ENCODE measurements at places on chromosomes 3 and 15.

GRCh38 chr3:46414739-46415138 is 7.7 kb downstream of the CCRL2 start:
- DNase-seq, result no peak

- DNase-seq, result no peak
These were observed 56.8 kb downstream of the NOX5 start for GRCh38 chr15:69071260-69071659.

DNA sequence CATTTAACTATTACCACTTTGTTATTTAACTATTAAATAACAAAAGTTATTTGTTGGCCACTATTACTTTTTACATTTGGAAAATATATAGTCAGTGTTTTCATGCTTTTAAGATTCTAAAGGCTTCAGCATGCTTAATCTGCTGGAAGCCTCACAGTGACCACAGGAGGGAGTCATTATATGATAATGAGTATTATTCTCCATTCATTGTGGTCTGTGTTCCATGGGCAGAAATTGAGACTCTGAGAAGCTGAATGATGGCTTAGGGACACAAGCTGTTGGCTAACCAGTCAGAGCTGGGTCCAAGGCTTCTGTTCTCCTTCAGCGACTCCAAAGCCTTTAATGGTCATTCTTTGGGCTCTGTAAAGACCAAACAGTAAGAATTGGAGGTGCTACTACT is 64.7 kb downstream of the BFSP2 start:
- DNase-seq, result no peak

- DNase-seq, result no peak
These were observed 339.6 kb downstream of the RORA start for GRCh38 chr15:60889491-60889890.

GRCh38 chr3:184693011-184693975 is 18.6 kb downstream of the MAGEF1 start:
- DNase-seq, result peak; percentile 70

DNA sequence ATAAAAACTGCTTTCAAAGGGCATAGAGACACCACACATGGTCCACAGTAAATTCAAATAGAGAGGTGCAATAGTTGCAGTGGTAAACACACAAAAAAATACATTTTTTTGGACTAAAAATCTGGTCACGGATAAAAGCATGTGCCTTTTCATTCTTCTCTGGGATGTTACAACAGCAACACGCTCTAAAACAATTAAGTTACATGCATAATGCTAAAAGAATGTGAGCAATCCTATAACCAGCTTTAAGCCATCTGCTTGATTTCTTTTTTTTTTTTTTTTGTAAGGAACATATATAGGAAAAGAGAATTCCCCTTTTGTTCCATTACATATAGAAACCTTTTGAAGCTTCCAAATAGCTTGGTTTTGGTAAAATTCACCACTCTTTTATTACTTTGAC is 20.0 kb downstream of the WNT5A start:
- no peak for DNase-seq

DNA sequence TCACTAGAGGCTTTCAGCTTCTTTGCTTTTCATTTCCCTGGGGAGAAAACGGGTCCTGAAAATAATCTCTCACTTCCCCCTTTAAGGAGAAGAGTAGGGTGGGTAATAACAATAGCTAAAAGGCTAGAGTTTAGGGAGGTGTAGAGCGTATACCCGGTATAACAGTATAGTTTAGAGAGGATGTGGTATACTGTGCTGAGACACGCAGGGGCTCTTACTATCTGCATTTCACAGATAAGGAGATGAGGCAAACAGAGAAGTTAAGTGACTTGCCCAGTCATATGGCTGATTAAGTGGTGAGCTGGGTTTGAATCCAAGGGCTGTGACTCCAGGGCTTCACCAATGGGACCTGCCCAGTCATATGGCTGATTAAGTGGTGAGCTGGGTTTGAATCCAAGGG is 15.0 kb upstream of the KCNMB3 start:
- DNase-seq, result no peak

GRCh38 chr3:9211155-9211950 is 38.1 kb downstream of the SRGAP3 start:
- no peak for DNase-seq

GRCh38 chr15:74343797-74344127 is 23.7 kb downstream of the CYP11A1 start:
- DNase-seq, result peak; percentile 47

- no peak for DNase-seq
These were observed 51.7 kb upstream of the CAPN7 start for GRCh38 chr3:15154326-15154725.

DNA sequence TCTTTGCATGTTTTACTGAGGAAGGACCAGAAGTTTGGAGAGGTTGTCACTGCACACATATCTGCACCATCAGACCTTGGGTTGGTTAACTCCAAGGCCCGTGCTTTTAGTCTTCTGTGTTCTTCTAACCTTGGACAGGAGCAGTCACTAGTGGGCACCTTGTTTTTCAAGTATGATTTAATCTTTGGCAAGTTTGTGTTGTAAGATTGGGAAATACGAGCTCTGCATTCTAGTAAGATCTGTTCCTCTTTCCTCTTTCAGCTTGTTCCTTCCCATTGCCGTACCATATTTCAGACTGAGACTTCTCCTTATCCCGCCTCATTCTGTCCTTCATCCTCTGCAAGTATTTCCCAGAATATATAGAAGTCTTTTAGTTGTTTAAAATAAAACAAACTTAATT is 5.1 kb downstream of the TMOD2 start:
- DNase-seq, result no peak

GRCh38 chr15:98815207-98815606 is 166.9 kb downstream of the IGF1R start:
- DNase-seq, result no peak

- no peak for DNase-seq
These were observed 42.9 kb downstream of the TNFAIP8L3 start for GRCh38 chr15:51051776-51052175.

- no peak for DNase-seq
These were observed 299.9 kb upstream of the MME start for GRCh38 chr3:154780263-154780662.

- no peak for DNase-seq
These were observed 138.9 kb downstream of the PDE8A start for GRCh38 chr15:85120351-85121113.

- DNase-seq, result no peak
These were observed 47.5 kb upstream of the AADACL2 start for GRCh38 chr3:151686257-151686656.

DNA sequence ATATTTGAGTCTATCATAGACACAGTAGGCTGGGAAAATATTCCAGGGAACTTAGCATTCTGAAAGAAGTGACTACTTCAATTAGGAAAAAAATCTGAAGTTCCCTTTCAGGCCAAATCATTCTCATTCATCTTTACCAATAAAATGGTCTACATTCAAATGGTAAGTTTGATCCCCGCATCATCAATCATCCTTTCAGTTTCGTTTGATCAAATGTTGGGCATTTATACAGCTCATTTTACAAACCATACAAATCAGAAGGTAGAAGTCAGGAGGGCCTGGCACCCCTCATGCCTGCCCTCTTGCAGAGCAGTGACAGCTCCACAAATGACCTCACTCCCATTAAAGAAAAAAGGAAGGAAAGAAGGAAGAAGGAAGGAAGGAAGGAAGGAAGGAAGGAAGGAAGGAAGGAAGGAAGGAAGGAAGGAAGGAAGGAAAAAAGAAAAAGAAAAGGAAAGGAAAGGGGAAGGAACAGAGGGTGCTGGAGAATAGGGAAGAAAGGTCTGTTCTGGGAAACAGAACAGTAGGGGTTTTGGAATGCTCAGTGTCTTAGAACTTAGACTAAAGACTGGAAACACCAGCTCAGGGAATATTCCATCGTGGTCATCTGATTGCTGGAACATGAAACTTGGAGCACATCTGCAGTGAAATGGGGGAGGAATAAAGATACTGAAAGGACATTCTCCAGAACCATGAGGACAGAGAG is 86.1 kb downstream of the XXYLT1 start:
- DNase-seq, result no peak

DNA sequence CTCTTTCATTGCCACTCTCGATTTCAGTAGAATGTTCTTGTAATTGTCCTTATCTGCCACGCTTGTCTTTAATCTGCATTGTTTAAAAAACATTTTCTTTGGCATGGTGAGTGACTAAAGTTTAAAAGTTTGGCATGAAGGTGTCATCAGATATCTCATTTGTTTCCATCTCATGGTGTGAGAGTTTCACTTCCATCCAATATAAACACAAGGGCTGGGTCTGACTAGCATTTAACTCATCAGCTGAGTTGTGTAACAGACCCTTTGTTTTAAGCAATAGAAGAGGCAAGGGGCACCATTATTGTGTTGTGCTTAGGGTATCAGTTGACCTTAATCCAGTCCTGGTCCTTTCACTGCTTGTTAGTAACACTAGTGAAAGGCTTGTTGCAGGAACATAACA is 49.9 kb upstream of the IL12A start:
- no peak for DNase-seq

- DNase-seq, result no peak
These were observed 61.9 kb upstream of the DCLK3 start for GRCh38 chr3:36826240-36826639.

DNA sequence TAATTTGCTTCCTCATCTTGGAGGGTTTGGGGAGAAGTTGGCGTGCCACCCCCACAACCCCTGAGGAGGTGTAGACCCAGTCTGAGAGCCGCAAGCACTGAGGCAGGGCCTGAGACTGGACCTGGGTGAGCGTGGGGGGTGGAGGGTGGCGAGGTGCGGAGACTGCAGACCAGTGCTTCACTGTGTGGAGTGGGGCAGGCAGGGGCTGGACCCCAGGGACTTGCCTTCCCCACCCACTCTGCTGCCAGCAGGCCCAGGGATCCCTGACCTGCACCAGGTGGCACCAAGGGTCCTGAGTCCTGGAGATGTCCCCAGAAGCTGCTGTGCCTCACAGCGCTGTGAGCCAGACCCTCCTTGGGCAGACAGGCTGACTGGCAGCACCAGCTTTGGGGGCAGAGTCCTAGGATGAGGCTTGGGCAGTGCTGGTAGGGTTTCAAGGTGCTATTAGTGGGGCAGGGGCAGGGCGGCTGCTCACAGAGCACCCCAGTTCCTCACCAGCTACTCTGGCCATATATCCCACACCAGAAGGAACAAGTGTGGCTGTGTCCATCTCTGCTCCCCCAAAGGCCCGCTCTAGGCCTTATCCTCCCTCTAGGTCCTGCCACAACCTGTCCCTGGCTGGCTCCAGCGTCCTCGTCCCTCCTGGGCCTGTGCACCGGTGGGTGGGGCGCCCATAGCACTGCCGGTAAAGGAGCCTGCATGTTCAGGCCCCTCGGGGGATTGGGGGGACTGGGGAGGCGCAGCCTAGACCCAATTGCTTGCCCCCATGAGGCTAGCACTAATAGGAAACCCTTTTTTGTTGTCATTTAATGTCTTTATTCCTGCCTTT is 11.8 kb downstream of the ZBTB47 start:
- no peak for DNase-seq

DNA sequence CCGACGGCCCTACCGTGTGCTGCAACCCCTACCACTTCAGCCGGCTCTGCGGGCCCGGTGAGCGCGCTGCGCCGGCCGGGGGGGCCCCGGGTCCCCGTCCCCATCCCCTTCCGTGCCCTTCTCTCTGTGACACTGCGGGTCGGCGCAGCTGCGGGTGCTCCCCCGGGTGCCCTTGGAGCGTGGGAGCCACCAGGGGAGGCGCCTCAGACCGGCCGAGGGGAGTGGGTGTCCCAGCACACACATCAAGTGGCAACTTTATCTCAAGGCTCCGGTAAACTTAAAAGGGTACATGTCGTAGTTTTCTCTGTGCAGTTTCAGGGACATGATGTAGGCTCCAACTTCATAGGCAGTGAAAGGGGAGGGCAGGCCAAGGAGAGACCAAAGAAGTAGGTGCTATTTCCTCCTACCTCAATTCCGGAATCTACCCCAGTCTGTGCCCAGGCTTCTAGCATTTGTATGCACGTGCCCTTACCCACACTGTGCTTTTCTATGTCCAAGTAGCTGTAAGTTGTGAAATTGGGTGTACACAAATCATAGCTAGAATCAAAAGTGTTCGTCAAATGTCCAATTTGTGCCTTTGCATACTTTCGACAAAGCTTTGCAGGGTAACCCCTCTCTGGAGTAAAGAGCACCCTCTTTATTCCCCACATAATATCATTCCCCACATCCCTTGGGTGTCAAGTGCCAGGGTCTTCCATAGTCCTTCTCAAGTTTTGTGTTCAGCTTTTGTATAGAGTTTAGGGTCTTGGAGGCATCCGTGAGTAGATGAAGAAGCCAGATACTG is 2.2 kb downstream of the SMAD6 start:
- DNase-seq, result no peak

GRCh38 chr3:115275896-115276295 is 128.8 kb upstream of the ZBTB20 start:
- no peak for DNase-seq

DNA sequence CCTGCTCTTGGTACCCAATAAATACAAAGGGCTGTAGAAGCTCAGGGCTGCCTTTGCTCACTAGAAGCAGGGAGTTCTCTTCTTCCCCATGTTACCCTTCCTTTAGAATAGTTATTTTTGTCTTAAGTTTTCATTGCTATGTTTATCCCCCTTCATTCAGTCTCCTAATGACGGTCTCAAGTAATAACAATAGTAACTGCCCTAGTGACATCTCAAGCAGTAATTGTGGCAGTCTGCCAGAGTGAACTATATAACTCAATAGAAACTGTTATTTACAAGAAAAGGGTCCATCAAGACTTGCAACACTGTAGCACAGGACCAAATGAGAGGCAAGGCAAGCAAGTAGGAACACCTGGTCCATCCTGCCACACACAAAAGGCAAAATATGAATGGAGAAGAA is 32.5 kb upstream of the SIN3A start:
- no peak for DNase-seq

GRCh38 chr15:52445954-52446353 is 82.7 kb downstream of the MYO5A start:
- no peak for DNase-seq

DNA sequence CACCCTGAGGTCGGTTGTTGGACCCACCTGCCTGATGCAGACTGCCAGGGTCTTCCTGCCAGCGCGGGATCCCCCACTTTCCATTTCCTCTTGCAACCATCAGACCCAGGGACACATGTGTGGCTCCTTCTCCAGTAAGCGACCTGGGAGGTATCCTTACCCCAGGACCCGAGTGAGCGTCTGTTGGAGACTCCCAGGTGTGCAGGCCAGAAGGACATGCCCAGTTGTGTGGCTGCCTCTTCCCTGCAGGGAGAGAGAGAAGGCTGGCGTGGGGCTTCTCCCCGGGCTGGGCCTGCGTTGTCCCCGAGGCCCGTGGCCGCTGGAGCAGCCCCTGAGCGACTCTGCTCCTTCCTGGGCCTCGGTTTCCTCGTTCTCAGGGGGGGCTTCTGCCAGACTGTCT is 56.8 kb downstream of the APBA2 start:
- DNase-seq, result peak; percentile 55

GRCh38 chr3:152300029-152300731 is 31.5 kb downstream of the MBNL1 start:
- DNase-seq, result no peak

- DNase-seq, result no peak
These were observed 4.4 kb upstream of the GRIP2 start for GRCh38 chr3:14544282-14545250.

Data from left forelimb (tissue), 1 donor.